ENCODE measurements at places on chromosomes 6 and 20.

- DNase-seq: no peak
- H3K27ac ChIP-seq: no peak overlapping the region
- no peak overlapping the region for H3K4me3 ChIP-seq
- no peaks in the 10 kb centered on the region for H3K36me3 ChIP-seq
- no peaks in the 10 kb centered on the region for H3K27me3 ChIP-seq
- H3K4me1 ChIP-seq: peaks cover 4% of the 10 kb centered on the region
Observed at GRCh38 chr6:136465766-136466303, 84.4 kb downstream of the MAP7 start.

GRCh38 chr6:158207422-158207788 lies 39.3 kb downstream of the GTF2H5 start:
- DNase-seq: no peak
- no peaks in the 10 kb centered on the region for H3K27me3 ChIP-seq
- H3K4me3 ChIP-seq: no peak overlapping the region

GRCh38 chr6:153016846-153017245 lies 14.3 kb upstream of the MTRF1L start:
- no peak overlapping the region for H3K27ac ChIP-seq
- H3K4me1 ChIP-seq: no peaks in the 10 kb centered on the region
- H3K27me3 ChIP-seq: no peaks in the 10 kb centered on the region
- DNase-seq: no peak
- no peak overlapping the region for H3K4me3 ChIP-seq

DNA sequence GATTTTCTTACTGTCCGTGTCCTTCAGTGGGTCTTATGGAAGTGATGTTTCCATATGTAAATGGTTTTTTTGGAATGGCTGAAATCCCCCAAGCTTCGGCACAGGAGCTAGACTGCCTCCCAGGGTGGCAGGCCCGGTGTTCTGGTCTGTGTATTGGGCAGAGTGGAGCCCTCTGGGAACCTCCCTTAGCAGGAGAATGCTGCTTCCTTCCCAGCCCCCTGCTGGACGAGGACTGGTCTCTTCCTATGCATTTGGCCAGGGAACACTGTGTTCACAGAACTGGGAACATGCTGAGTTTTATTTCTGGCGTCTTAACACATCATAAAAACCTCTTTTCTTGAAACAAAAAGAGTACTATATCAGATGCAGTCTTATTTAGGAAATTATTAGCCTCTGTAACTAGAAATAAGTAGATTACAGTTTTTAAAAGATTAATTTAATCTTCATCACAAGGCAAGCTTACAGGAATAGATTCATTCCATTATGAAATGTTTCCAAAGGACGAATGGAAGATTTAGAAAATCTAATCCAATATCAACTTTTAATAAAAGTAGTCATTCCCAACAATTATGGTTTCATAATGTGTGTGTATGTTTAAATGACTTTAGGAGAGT lies 56.6 kb downstream of the SYTL3 start:
- no peak overlapping the region for H3K27ac ChIP-seq
- H3K4me1 ChIP-seq: no peaks in the 10 kb centered on the region
- peaks cover 5% of the 10 kb centered on the region for H3K27me3 ChIP-seq
- no peaks in the 10 kb centered on the region for H3K36me3 ChIP-seq

- DNase-seq: peak; percentile 15
- H3K27ac ChIP-seq: no peak overlapping the region
- H3K36me3 ChIP-seq: no peaks in the 10 kb centered on the region
- H3K4me3 ChIP-seq: no peak overlapping the region
Observed at GRCh38 chr20:47508278-47508677, 6.6 kb downstream of the NCOA3 start.

GRCh38 chr20:4325548-4326187 lies 310.3 kb upstream of the RNF24 start:
- H3K4me1 ChIP-seq: no peaks in the 10 kb centered on the region
- no peaks in the 10 kb centered on the region for H3K36me3 ChIP-seq
- no peak overlapping the region for H3K27ac ChIP-seq
- DNase-seq: no peak
- no peaks in the 10 kb centered on the region for H3K27me3 ChIP-seq
- no peak overlapping the region for H3K4me3 ChIP-seq
